ENCODE measurements at places on chromosomes 7 and 10.

GRCh38 chr7:33754933-33755928, 150.1 kb upstream of the BMPER start:
- no peak for DNase-seq

DNA sequence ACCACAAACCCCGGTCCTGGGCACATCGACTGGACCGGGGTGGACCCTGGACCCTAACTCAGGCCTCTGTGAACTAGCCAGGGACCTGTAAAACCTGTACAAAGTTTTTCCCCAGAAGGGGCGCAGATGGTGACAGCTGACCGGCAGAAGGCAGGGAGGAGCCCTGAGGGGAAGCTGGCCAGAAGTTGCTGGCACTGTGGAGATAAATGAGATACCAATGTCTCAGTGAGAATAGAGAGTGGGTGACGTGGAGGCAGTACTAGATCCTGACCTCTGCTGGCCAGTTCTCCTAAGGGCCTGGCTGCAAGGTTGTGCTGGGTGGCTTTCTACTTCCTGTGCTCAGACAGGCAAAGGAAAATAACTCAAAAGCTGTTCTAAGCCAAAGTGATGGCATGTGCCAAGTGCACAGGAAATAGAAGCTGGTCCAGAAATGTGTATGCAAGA, 10.6 kb upstream of the TSPAN14 start:
- DNase-seq = no peak

GRCh38 chr7:43758822-43759683, 573 bp downstream of the BLVRA start:
- DNase-seq = peak; percentile 20

DNA sequence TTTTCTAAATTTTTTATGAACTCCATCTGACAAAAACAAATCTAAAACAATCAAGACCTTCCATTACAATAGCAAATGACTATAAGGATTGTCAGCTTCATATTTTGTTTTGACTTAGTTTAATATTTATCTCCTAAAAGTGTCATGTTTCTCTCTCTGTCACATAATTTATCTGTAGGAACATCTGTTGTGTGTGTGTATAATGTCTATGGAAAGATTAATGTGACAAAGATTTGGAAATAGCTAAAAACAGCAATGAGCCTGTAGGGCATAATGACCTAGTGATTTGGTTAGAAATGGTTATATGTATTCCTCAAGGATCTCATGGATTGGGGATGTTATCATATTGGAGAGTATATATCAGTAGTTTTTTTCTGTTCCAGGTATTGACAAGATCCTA, 69.6 kb upstream of the MDFIC start:
- DNase-seq = no peak

- no peak for DNase-seq
Measured at GRCh38 chr7:118305671-118306070, 81.2 kb downstream of the ANKRD7 start.

- no peak for DNase-seq
Measured at GRCh38 chr10:23110722-23111516, 15.5 kb downstream of the MSRB2 start.

DNA sequence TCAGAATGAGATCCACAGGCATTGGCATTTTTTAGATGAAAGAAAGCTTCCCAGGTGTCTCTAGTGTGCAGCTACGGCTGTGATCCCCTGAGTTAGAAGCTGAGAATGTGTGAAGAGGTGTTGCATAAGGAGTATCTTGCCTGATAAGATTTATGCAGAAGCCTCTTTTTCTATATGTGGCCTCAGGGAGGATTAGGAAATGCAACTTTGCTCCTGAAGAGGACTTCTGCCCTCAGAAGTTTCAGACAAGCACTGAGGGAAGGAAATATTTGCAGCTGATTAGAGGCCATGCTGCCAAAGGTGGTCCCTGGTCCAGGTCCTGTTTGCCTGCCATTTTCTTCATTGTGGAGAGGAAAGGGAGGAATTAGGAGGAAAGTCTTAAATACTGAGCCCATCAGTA, 551.8 kb downstream of the PHTF2 start:
- DNase-seq = no peak

- no peak for DNase-seq
Measured at GRCh38 chr7:41107330-41107937, 595.5 kb downstream of the INHBA start.

DNA sequence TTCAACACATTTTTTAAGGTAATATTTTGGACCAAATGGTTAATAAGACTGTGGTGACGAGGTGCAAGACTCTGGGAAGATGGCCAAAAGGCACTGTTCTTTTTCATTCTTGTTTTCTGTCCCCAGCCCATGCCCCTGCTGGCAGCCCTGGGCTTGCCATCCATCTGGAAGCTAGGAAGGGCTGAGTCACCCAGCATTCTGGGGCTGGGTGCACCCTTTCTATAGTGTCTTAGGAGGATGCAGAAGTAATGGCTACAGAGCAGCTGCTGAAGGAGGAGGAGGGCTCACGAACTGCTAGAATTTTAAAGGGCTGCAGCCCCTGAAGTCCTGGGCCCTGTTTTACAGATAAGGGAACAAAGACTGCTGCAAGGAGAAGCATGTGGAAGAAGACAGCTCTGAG, 42.8 kb upstream of the ZNF32 start:
- DNase-seq = no peak

GRCh38 chr7:27165996-27166530, 726 bp upstream of the HOXA9 start:
- DNase-seq = no peak

DNA sequence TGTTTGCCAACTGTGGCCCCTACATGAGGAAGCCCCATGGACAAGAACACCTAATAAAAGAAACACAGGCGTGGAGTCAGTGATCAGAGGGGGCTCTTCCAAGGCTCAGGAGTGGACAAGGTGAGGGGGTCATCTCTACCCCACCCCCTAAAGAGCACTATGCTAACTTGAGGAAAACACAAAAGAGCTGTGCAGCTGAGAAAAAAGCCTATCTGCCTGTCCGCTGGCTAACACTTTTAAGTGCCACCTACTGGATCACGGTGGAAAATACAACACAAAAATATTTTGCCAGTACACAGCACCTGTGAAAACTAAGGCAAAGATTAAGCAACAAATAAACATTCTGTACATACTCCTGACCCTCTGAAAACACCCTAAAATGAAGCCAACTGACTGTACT, 53.1 kb upstream of the COBL start:
- DNase-seq = no peak

GRCh38 chr10:35005868-35006267, 84.3 kb downstream of the CUL2 start:
- no peak for DNase-seq

DNA sequence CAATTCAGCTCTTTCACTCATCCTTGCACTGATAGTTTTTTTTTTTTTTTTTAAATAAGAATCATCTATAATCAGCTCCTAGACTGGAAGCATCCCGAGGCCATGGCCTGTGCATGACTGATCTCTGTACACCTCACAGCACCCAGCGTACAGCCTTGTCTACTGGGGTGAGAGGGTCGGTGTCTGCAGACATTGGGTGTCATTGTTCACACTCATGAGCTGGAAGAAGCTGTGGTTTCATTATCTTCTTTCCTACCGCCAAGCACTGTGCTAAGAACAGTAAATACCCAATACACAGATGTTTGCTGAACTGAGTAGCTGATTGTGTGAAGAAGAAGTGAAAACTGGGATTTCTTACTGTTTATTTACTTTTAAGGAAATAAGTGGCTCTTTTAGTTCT, 123.6 kb downstream of the CLEC2L start:
- DNase-seq = no peak

- DNase-seq = no peak
Measured at GRCh38 chr10:7563368-7563767, 103.4 kb downstream of the ITIH5 start.

DNA sequence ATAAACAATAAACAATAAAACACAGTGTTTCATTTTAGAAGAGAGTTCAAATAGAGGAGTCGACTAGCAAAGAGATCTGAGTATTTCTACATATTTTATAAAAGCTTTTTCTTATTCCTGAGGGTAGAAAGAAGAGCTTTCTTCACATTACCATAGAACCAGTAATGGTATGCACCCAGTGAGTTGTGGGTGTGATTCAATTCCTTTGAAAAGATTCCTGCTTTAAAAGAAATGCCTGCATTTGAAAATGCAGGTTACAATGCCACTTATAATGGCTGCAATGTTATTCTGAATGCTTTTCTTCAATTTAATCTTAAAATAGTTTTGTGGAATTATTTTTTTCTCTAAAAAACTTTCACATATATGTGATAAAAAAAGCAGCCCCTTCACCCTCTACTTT, 178.1 kb downstream of the CDC14C start:
- no peak for DNase-seq

- DNase-seq = no peak
Measured at GRCh38 chr7:70654979-70655378, 477.0 kb upstream of the GALNT17 start.

DNA sequence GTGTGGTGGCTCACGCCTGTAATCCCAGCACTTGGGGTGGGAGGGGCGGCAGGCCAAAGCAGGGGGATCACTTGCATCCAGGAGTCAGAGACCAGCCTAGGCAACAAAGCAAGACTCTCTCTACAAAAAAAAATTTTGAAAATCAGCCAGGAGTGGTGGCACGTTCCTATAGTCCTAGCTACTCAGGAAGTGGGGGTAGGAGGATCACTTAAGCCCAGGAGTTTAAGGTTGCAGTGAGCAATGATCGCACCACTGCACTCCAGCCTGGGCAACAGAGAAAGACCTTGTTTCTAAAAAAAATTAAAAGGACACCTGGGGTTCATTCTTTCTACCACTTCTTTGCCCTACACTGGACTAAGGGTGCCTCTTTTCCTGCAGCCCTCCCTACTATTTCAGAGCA, 15.1 kb downstream of the WAPL start:
- DNase-seq = no peak

GRCh38 chr10:19832699-19833098, 16.5 kb downstream of the PLXDC2 start:
- no peak for DNase-seq

DNA sequence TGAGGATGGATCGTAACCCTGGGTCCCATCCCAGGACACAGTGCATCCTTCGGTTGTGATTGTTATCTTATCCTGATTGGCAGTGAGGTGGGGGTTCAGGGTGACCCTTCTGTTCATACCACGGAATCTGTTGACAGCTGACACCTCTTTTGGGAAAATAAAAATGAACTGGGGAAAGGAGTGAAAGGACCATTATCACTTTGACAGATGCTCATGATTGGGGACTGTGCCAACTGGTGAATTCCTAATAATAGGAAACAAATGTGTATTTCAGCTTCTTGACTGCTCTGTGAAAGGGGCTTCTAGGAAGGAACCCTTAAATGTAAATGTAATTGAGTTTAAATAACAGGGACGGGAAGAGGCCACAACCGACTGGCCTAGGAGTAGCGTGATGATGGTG, 65.4 kb downstream of the CELF2 start:
- no peak for DNase-seq

DNA sequence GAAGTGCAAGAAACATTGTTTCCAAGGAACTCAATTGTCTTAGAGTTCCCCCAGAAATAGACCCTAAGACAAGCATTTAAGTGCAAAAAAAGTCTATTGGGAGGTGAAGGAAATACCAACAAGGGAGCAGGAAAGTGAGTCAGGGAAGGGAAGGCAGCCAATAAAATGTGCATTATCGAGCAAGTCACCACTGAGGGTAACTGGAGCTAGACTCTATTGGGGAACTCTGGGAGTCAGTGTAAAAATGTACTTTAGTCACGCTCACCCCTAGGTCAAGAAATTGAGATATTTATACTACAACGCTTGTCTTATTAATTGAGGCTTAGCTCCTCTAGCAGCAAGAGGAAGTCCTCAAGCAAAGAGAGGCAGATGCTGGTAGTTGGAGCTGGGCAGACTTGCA, 137.7 kb downstream of the RTKN2 start:
- DNase-seq = no peak

- no peak for DNase-seq
Measured at GRCh38 chr7:151891182-151891581, 14.3 kb upstream of the PRKAG2 start.

- no peak for DNase-seq
Measured at GRCh38 chr7:81934596-81935301, 164.9 kb upstream of the HGF start.

GRCh38 chr10:63368365-63368764, 97.4 kb downstream of the JMJD1C start:
- DNase-seq = no peak

DNA sequence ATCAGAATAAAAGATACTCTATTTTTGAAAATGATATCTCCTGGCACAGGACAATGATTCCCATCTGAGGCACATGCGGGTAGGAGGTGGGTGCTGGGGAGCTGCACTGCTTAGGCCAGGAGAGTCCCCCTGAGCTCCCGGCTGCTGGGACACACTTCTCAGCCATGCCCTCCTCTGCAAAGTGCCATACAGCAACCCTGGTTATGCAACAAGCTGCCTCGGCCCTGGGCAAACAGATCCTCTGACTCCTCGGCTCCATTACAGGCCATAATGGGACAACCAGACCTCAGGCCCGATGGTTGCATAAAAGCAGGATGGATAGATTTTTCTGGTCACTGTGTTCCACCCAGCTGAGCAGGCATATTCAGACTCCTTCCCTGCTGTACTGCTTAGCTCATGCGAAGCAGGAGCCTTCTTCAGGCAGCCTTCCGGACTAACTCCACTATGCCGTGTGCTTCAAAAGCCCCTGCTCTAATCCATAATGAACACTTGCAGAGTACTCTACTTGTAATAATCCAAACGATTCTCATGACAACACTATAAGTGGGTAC, 6.5 kb upstream of the LEP start:
- no peak for DNase-seq

DNA sequence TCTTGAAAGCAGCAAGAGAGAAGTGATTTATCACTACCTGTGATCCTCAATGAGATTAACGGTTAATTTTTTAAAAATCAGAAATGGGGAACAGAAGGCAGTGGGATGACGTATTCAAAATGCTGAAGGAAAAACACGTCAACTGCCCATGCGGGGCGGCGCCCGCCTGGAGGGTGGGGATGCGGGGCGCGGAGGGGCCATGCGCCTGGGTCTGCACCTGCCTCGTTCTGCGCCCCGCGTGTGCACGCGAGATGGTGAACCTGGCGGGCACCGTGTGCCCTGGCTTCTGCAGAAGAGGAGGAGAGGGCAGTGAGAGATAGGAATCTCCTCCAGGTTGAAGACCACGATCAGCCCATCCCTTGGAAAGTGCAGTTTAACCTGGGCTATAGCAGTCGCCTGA, 79.3 kb upstream of the ZNF32 start:
- DNase-seq = no peak

GRCh38 chr7:32533276-32534029, 38.2 kb downstream of the AVL9 start:
- DNase-seq = no peak

- DNase-seq = peak; percentile 44
Measured at GRCh38 chr7:73842067-73842976, at the start of gene METTL27. Gene METTL27 (minus strand): TSS chr7:73842516. CDS start chr7:73842140, 376 bp downstream.

DNA sequence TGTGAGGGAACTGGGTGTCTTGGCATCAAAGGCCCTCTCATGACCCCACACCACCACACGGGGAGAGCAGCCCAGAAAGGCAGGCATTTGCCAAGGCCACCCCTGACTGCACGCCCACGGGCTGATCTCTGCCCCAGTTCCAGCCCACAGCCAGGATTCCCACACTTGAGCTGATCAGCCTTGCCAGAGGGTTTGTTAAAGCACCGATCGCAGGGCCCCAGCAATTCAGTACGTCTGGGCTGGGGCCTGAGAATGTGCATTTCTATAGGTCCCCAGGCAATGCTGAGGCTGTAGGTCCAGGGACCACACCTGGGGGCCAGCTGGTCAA, 103.9 kb downstream of the TNS3 start:
- no peak for DNase-seq

All from activated naive CD4-positive, alpha-beta T cell (primary cell).